GM10248 (cell line): ENCODE measurements at places on chromosomes 7 and 10.
A peak's percentile ranks its signal among the peaks of the same experiment; 100 is the strongest.

DNA sequence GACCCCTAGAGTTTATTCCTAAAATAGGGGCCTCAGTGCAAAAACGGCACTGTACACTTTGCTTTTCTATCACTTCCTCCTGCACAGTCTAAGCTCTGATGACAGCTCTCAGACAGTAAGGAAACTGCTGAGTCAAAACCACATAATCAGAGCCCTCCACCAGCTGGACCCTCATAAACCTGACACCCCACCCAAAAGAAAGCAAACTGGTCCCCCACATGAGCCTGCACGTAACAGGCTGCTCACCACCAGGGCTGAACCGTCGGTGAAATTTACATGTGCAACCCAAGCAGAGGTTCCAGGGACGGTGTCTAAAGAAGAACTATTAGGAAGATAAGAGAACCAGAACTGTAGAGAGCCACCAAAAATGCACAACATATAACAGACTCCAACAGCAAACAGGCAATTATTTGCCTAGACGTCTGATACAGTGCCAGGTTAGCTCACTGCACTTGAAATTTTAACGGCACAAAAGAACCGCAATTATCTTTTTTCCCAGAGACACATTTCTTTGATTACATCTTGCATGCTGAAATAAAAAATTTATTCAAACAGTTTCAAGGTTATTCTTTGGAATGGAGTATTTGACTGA lies 19.6 kb downstream of the SGMS1 start:
- DNase-seq = peak; percentile 43

DNA sequence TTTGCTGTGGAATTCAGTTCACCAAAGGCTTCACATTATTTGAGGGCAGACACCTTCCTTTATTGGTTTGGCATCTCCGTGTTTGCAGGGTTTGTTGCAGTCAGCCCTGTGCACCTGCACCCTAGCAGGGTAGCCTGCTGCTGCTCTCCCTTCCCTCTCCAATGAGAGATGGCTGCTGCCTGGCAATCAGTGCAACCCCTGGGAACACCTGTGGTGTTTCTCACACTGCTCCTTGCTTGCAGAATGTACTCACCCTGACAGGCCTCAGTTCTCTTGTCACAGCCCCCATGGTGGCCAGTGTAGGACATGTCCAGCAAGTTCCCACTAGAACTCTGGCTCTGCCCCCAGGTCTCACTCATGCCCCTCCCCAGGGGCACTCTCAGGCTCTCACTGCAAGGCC lies 12.1 kb upstream of the PPIA start:
- DNase-seq = no peak

DNA sequence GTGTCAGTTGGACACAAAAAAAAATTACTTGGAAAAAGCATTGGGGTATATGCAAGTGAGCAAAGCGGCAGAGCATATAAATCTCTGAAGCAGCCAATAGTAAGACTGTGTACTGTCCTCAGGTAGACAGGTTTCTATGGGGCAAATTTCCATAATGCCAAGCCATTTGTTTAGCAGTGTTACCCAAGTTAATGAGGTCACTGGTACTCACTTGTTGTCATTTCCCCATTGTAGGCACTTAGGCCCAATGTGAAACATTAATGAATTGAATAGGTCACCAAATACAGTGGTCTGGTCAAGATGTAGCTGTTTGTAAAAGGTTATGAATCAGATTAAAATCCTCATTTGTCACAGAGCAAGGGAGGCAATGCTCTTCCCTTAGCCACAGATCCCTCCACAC lies 27.5 kb downstream of the HOXA1 start:
- no peak for DNase-seq

DNA sequence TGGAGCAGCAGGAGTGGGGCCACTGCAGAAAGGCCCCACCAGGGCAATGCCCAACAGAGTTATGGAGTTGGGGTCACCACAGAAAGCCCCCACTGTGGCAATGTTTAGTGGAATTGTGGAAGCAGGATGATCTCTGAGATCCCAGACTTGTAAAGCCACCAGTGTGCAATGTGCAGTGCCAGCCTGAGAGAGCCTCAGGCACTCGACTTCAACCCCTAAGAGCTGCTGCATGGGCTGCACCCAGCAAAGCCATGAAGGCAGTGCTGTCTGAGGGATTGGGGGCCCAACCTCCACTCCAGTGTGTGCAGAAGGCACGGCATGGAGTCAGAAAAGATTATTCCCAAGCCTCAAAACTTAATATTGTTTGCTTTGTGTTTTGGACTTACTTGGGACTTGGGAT lies 20.4 kb downstream of the SAMD9 start:
- DNase-seq = no peak

DNA sequence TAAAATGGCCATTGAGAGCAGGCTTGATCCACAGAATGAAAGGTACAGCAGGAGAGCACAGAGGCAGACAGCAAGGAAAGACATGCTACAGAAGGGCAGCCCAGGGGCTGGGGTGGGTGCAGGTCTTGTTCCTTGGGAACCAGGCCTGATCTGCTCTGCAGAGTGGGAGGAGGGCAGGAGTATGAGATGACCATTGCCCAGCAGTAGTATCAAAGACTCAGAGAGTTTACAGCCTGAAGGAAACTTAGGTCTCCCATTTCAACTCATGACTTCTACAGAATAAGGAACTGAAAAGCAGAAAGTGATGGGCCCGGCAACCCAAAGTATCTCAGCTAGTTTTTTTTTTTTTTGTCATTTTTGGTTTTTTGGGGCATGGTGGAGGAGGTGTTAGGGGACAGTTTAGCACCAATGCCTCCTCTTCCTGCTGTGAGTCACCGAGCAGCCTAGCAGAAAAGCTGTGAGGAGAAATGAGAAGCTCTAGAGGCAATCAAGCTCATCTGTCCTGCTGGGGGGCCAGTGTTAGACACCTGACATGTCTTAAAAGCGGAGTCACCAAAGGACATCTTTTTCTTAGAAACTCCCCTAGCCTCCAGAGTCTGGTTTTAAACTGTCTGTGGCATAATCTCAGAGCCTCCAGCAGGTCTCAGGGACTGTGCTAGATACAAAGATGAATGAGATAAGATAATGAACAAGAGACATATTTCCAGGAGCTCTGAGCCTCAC lies 34.3 kb upstream of the HERPUD2 start:
- peak; percentile 67 for DNase-seq

- DNase-seq = no peak
Observed at GRCh38 chr7:117716707-117717299, 156.4 kb downstream of the CTTNBP2 start.

GRCh38 chr10:48193556-48193955 lies 80.9 kb downstream of the FRMPD2 start:
- DNase-seq = no peak

DNA sequence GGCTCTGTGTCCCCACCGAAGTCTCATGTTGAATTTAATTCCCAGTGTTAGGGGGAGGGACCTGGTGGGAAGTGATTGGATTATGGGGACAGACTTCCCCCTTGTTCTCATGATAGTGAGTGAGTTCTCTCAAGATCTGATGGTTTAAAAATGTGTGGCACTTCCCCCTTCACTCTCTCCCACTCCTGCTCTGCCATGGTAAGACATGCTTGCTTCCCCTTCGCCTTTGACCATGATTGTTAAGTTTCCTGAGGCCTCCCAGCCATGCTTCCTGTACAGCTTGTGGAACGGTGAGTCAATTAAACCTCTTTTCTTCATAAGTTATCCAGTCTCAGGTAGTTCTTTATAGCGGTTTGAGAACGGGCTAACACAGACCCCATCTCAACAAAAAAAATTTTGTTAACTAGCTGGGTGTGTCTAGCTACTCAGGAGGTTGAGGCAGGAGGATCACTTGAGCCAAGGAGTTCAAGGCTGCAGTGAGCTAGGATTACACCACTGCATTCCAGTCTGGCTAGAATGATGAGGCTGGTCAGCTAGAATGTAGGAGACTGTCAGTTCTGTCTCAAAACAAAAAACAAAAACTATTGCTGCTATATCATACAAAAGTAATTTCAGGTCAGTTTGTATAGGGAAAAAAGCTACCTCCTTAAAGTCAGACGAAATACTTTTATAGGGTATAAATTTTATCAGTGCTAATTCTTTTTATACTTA lies 57.7 kb downstream of the ATAD1 start:
- DNase-seq = no peak

GRCh38 chr7:47783456-47784223 lies 164.6 kb downstream of the PKD1L1 start:
- no peak for DNase-seq

GRCh38 chr10:97325754-97326153 lies 6.7 kb downstream of the FRAT1 start:
- DNase-seq = no peak

DNA sequence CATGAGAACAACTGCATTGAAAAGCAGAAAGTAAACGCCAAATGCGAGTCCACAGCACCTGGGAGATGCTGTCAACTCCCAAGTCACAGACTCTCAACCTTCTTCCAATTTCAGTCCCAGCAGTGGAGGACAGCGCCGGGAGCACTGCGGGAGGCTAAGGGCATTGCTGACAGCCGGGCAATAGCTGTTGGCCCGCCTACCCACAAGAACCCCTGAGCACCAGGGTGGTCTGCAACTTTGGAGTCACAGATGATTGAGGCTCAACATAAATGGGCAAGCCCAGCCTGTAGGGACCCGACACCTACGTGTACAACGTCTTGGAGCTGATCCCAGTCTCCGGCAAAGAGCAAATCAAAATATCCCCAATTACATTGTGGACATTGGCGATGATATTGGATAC lies 262.9 kb downstream of the TCERG1L start:
- no peak for DNase-seq

- no peak for DNase-seq
Observed at GRCh38 chr10:117455346-117455745, 80.1 kb upstream of the PDZD8 start.

GRCh38 chr7:132964876-132965275 lies 117.0 kb downstream of the CHCHD3 start:
- no peak for DNase-seq

GRCh38 chr10:4498711-4499251 lies 327.2 kb upstream of the AKR1E2 start:
- no peak for DNase-seq

GRCh38 chr10:3354174-3354900 lies 181.8 kb upstream of the PITRM1 start:
- DNase-seq = no peak

DNA sequence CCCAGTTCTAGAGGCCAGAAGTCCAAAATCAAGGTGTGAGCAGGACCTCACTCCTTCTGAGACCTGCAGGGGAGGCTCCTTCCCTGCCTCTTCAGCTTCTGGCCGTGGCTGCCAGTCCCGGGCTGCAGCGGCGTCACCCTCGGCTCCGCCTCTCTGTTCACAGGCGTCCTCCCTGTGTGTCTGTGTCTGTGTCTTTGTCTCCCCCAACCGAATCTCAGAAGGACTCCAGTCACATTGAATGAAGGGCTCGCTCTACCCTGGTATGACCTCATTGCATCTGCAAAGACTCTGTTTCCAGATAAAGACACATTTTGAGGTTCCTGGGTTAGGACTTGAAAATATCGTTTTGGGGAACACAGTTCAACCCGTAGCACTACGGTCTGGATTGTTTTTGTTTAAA lies 33.1 kb upstream of the GALNT11 start:
- DNase-seq = peak; percentile 43

DNA sequence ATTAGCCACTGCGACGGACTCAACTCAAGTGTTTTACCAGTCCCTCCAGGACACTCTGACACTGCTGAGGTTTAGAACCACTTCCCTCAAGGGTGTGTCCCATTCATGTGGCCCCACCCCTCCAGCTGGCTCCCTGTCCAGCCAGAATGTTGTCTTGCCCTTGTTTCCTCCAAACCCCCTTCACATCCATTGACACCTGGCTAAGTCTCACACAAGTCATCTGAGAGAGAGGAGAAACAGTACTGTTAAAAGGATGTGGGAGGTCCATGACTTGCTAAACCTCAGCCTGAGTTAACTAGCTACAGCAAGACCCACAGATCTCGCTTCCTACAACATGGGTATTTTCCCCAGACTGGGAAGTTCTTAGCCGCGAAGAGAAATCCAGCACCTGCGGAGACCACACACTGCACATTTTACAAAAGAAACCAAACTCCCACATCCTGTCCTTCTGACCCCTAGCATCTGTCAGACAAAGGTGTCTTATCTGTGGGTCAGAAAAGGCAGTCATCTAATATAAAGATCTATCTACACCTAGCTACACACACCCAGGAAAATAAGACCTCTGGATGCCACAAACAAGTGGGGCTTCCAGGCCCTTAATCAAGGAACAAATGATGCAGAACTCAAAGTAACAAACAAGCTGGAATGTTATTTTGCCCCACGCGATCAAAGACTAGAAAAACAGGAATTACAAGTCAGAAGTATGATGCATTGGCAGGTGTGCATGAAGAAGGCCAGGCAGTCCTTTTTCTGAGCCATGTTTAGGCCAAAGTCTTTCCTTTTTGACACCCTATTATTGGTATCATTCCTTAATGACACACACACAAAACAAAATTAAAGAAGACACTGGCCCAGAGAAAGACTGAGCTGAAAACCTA lies 13.9 kb downstream of the OSBPL3 start:
- peak; percentile 67 for DNase-seq

DNA sequence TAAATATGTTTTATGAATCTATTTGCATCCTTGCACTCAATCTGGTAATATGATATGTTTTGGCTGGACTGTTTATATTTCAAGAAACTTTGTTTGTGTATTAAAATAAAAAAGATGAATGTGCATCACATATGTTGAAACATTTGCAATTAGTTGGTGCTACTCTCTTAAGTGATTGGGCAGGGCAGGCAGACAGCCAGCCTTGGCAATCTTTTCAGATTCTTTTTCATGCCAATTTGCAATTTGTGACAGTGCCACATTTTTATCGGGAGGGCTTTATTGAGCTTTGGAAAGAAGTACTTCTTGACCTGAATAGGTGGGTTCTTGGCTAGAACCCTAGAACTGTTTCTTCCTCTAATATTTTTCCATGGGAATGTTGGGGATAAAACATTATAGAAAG lies 152.2 kb downstream of the NXPH1 start:
- no peak for DNase-seq

DNA sequence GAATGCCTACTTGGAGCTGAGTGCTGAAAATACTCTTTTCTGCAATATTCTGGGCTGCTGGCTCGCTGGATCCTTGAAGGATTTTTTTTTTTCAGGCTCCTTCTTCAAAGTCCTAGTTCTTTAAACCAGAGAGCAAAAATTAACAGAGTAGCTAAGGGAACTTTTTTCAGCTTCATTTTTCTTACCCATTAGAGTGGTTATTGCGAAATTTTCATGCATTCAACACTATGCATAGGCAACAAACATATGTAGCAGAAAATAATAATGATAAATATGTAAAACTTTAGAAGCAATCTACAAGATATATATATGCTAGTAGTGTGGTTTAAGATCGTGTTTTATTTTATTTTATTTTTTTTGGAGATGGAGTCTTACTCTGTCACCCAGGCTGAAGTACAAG lies 264.6 kb downstream of the SFMBT2 start:
- DNase-seq = no peak

- DNase-seq = no peak
Observed at GRCh38 chr7:157495177-157495553, 158.4 kb downstream of the DNAJB6 start.

GRCh38 chr7:127905491-127906330 lies 125.5 kb downstream of the LRRC4 start:
- DNase-seq = no peak

GRCh38 chr7:137399827-137400823 lies 56.6 kb upstream of the PTN start:
- DNase-seq = no peak

- DNase-seq = no peak
Observed at GRCh38 chr7:117227091-117227490, 95.8 kb downstream of the WNT2 start.

GRCh38 chr10:93447970-93448369 lies 34.2 kb downstream of the MYOF start:
- no peak for DNase-seq
